T-helper 17 cell (primary cell): ENCODE measurements at places on chromosomes 6 and 20.

DNA sequence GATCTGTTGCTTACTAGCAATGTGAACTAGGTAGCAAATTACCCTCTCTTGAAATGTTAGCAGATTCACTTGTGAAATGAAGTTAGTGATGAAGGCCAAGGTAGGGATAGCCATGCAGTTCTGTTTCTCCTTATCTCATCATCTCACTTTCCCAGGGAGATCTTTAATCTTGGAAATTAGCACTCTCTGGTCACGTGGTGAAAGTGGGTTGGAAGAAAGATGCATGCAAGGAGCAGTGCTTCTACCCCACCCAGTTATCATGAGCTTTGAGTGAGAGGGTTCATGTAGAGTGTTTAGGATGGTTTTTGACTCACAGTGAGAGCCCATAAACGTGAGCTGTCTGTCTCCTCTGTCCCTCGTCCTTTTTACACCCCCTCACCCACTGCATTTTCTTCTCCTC, 346.3 kb downstream of the QKI start:
- no peaks in the 10 kb centered on the region for H3K4me1 ChIP-seq
- DNase-seq = no peak
- H3K27ac ChIP-seq = no peak overlapping the region
- no peaks in the 10 kb centered on the region for H3K36me3 ChIP-seq

DNA sequence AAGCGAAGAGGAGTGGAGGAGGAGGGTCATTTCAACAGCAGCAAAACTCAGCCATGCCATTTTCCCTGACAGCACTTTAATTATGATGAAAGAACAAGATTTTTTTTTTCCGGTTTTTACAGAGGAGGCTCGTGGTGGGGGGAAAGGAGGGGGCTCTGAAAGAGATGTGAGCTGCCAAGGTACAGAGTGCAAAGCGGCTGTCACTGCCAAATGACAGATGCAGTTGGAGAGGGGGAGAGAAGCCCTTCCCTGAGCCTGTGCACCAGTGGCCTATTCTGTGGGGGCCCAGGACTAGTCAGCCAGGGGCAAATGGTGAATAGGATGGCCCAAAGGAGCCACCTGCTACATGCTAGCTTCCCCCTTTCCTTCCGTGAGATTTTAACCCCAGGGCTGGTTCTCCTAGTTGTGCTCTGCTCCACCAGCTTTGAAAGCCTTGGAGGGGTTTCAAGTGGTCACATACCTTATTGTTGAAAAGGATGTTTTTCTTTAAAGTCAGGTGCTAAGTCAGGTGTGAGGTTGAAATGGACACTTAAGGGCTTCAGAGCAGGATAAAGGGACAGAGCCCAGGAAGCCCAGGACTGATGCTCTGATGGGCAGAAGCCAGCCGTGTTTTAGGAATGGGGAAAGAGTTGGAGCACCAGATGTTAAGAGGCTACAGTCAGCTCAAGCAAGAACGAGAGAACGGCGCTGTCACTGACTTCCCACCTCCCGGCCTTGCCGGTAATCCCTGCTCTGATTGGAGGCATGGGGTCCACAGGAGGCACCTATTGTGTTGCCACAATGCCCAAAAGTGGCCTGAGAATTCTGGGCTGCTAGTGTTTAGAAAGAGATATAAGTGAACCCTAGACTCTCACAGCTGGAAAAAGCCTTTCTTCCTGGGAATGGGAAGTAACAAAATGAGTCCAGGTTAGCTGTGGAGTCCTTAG, 24.8 kb downstream of the GNAS start:
- peak overlapping the region; percentile 86 for H3K27ac ChIP-seq
- DNase-seq = no peak
- no peaks in the 10 kb centered on the region for H3K36me3 ChIP-seq
- peaks cover 15% of the 10 kb centered on the region for H3K4me1 ChIP-seq
- H3K4me3 ChIP-seq = peak overlapping the region; percentile 28
- no peaks in the 10 kb centered on the region for H3K27me3 ChIP-seq

- no peaks in the 10 kb centered on the region for H3K4me1 ChIP-seq
- DNase-seq = no peak
- no peak overlapping the region for H3K27ac ChIP-seq
- no peaks in the 10 kb centered on the region for H3K27me3 ChIP-seq
- no peak overlapping the region for H3K4me3 ChIP-seq
Measured at GRCh38 chr6:101281266-101281665, 112.2 kb upstream of the GRIK2 start.

DNA sequence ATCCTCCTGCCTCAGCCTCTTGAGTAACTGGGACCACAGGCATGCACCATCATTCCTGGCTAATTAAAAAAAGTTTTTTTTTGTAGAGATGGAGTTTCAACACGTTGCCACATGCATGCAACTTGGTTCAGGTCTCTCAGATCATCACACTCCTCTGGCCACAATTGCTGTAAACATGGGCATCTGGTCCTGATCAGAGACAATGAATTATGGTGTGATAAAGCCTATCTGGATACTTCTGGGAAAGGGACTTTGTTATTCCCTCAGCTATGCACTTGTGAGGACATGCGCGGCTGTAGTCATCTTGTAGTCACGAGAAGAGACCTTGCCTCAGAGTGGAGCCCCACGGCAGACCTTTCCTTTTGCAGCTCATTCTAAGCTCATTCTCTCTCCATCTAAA, 210.9 kb upstream of the ZFP64 start:
- no peak overlapping the region for H3K4me3 ChIP-seq
- peaks cover 36% of the 10 kb centered on the region for H3K4me1 ChIP-seq
- H3K36me3 ChIP-seq = no peaks in the 10 kb centered on the region
- DNase-seq = no peak
- no peak overlapping the region for H3K27ac ChIP-seq
- no peaks in the 10 kb centered on the region for H3K27me3 ChIP-seq

- H3K36me3 ChIP-seq = no peaks in the 10 kb centered on the region
- H3K4me1 ChIP-seq = no peaks in the 10 kb centered on the region
- no peak overlapping the region for H3K27ac ChIP-seq
- H3K27me3 ChIP-seq = peaks cover 26% of the 10 kb centered on the region
- DNase-seq = no peak
Measured at GRCh38 chr6:133184798-133185372, 56.3 kb upstream of the EYA4 start.

- H3K36me3 ChIP-seq = peaks cover 4% of the 10 kb centered on the region
- H3K27me3 ChIP-seq = peaks cover 85% of the 10 kb centered on the region
- DNase-seq = no peak
Measured at GRCh38 chr6:110357298-110357663, 868 bp downstream of the METTL24 start.

DNA sequence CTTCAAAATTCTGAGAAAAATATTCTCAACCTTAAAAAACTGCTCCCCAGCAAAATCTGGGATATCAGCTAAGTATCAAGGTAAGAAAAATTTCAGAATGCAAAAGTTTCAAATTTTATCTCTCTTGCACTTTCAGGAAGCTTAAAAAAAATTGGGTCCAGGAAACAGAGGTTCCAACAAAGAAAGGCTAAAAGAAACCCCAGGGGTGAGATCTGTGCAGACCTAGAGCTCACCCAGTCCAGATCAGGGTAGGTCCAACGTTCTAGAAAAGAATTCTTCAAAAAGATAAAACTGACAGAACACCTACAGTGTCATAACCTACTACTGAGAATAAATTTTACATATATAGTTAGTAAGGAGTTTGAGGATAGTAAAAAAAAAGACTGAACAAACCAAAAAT, 23.5 kb downstream of the ILRUN start:
- no peak for DNase-seq
- peak overlapping the region; percentile 83 for H3K4me3 ChIP-seq
- H3K27ac ChIP-seq = peak overlapping the region; percentile 98
- no peaks in the 10 kb centered on the region for H3K36me3 ChIP-seq

GRCh38 chr20:62922451-62922921, 3.8 kb downstream of the DIDO1 start:
- H3K4me3 ChIP-seq = peak overlapping the region; percentile 88
- H3K27ac ChIP-seq = peak overlapping the region; percentile 98

DNA sequence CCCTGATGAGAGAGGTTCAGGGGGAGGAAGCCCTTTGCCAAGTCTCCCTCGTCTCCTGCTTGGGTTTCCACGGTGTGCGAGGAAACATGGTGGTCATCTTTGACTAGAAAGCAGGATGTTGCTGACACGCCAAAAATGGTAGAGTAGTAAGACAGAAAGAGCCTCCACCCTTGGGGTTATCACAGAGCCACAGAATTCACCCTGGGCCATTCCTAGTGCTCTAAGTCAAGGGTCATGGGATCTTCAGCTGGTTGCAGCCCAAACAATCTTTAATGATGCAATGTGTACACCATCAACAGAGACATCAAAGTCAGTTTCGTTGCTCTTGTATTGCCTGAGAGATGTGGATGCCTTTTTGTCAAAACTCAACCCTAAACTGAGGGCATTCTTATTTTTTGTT, 201.9 kb downstream of the LY86 start:
- DNase-seq = no peak
- H3K36me3 ChIP-seq = no peaks in the 10 kb centered on the region
- peaks cover 10% of the 10 kb centered on the region for H3K27me3 ChIP-seq
- H3K4me3 ChIP-seq = no peak overlapping the region
- H3K27ac ChIP-seq = no peak overlapping the region
- H3K4me1 ChIP-seq = peaks cover 6% of the 10 kb centered on the region

DNA sequence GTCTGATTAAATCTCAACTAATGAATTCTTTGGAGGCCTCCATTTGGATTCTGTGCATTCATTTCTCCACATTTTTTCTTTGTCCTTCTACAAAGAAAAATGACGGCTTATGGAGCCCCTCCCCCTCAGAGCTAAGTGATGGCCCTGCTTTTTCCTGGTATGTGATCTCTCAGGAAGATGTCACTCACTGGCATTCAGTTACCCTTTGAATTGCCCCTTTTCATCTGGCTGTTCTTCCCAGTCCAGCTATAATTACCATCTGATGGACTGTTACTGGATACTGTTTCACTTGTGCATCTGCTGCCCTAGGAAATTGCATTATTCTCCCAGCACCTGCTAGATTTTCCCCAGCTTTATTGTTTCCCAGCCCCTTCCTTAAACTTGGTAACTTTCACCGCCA, 151.9 kb downstream of the CFAP61 start:
- H3K27me3 ChIP-seq = peaks cover 67% of the 10 kb centered on the region
- no peak for DNase-seq
- no peaks in the 10 kb centered on the region for H3K4me1 ChIP-seq
- H3K36me3 ChIP-seq = no peaks in the 10 kb centered on the region
